ENCODE measurements at places on chromosomes 7 and 10.
A peak's percentile ranks its signal among the peaks of the same experiment; 100 is the strongest.

- ATAC-seq = no peak
Observed at GRCh38 chr10:43640603-43641002, 8.1 kb downstream of the ZNF32 start.

DNA sequence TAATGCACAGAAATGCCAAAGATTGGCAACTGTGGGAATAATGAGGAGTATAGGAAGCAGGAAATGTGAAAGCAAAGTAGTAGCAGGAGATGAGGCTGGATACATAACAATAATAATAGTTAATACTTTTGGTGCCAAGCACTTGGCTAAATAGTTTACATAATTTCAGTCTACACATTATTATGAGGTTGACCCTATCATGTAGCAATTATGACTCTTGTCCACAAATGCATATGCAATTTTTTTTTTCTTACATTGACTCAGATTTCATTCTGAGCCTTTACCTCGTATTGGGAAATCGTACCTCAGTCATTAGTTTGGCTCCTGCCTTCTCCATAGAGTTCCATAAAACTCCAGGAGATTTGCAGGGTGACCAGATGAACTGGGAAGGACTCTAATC is 219.9 kb downstream of the SUGCT start:
- ATAC-seq = no peak

DNA sequence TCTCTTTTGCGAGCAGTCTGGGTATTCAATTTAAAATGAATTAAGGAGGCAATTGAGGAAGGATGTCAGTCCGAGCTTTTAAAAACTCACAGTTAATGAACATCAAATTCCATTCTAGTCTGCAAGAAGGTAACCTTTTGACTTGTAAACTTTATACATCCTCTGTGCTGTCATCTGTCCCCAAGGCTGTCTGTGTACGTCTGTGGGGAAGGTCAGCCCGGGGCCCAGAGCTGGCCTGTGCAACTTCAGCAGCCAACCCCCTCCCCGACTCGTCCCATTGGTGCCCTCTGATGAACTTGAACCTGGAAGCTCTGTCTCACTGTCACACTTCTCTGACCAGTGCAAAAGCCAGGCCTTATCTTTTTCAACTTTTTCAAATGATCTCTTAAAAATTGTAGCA is 80.3 kb downstream of the CCDC3 start:
- ATAC-seq = no peak

DNA sequence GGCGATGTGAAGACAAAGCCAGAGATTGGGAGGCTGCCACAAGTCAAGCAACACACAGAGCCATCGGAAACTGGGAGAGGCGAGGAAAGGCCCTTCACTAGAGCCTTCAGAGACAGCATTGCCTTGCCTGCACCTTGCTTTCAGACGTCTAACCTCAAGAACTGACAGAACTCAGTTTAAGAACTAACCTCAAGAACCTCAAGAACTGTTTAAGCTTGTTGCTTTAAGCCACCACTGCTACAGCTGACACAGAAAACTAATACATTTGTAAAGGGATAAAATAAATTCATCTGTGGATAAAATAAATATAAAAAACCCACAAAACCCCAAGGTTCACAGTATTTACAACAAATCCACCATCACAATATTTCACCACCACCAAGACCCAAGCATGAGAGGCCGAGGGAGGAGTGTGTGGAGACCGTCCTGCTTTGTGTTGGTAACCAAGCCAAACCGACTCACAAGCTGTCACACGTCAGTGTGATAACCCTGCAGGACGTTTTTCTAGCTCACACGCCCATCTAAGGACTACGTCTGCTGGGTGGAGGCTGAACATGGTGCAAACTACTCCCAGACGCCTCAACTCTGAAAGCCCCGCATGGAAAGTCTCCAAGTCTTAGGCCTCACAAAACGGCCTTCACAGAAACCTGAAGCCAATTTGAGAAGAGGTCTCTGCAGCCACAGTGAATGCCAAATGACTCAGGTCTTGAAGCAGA is 116.8 kb downstream of the ABLIM1 start:
- ATAC-seq = peak; percentile 83

GRCh38 chr7:43954524-43955228 is 28.4 kb downstream of the UBE2D4 start:
- peak; percentile 54 for ATAC-seq

GRCh38 chr10:48940958-48941357 is 1.3 kb upstream of the LRRC18 start:
- ATAC-seq = no peak

DNA sequence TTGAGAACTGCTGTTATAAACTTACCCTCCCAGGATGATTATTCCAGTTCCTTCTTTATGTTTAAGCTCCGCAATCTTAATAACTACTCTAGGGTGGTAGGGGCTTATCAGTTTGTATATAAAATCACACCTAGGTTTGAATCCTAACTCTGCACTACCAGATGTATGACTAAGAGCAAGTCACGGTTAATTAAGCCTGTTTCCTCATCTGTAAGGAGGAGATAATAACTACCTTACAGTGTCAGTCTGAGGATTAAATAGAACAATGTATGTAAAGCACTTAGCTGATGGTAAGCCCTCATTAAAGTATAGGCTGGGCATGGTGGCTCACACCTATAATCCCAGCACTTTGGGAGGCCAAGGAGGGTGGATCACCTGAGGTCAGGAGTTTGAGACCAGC is 9.2 kb downstream of the DNA2 start:
- peak; percentile 98 for ATAC-seq

DNA sequence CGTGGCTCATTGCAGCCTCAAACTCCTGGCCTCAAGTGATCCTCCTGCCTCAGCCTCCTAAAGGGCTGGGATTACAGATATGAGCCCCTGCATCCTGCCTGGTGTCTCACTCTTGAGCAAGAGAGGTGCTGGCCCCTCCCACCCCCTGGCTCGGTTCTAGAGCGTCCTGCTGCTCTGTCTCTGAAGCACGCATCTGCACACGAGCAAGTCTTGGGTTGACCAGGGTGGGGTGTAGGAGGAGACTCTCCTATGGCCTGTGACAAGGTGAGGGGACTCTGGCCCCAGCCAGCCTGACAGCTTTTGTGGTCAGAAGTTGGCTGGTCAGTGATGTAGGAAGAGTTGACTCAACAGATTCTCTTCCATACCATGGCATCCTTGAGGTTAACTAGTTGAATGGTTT is 110.7 kb upstream of the CARD11 start:
- ATAC-seq = no peak

DNA sequence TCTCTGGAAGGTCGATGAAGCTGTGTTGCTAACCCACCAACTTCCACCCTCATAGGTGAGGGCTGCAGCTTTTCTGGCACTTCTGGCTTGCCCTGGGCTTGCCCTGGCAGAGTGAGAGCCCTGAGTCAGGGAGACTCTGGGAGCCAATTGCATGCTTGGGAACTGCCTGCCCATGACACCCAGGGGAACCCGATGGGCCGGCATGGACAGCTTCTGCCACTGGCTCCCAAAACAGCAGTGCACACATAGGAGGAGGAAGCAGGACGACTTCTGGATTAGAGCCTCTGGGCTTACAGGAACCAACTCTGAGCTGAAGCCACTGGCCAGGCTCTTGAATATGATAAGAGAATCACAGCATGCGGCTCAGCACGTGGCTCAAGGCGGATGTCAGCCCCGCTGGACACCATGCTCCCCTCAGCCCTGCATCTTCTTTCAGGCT is 135.2 kb upstream of the UNC5B start:
- peak; percentile 92 for ATAC-seq

DNA sequence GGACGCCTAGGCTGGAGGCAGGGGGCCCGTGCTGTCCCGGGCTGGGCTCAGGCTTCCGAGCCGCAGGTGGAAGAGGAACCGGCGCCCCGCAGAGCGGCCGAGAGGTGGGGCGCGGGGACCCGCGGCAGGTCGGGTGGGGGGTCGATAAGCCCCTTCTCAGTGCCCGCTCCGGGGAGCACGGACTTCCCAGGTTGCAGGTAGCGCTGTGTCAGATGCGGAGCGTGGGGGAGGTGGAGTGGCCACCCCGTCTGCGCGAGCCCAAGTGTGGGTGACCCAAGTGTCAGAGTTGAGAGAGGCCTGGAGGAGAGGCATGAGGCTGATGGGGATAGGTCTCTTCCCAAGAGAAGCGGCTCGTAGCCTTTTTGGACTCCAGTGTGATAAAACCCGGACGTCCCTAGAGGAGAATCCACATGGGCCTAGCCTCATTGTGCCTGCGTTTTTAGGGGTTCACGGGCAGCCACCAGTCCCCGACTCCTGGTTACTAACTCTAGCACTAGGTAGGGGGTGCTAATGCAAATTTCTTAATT is 580 bp downstream of the EEPD1 start:
- no peak for ATAC-seq

- ATAC-seq = peak; percentile 89
Observed at GRCh38 chr7:82593780-82594179, 150.2 kb upstream of the CACNA2D1 start.

DNA sequence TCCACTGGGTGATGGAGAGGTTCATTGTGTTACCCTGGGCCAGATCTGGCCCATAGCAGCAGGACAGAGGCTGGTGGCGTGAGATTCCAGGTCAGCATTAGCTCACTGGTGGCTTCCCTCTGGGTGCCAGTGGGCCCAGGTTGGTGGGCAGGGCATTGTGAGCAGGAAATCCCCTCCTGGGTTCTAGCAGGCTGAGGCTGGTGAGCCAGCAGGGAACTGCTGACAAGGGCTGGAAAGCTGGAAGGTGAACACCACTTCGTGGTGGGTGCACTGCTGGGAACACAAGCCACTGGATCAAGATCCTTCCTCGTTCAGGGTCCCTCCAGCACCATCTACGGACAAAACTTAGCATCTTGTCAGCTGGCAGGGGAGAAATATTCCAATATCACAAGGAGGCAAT is 259.2 kb upstream of the FZD1 start:
- no peak for ATAC-seq

GRCh38 chr10:133097418-133097817 is 9.7 kb downstream of the ADGRA1 start:
- ATAC-seq = no peak

GRCh38 chr10:31460242-31460641 is 141.2 kb downstream of the ZEB1 start:
- ATAC-seq = no peak
